ENCODE measurements at places on chromosomes 12 and 14.

GRCh38 chr14:90087433-90087832 lies 25.6 kb downstream of the KCNK13 start:
- no peak for DNase-seq

GRCh38 chr12:118337194-118337838 lies 35.4 kb downstream of the TAOK3 start:
- no peak for DNase-seq

DNA sequence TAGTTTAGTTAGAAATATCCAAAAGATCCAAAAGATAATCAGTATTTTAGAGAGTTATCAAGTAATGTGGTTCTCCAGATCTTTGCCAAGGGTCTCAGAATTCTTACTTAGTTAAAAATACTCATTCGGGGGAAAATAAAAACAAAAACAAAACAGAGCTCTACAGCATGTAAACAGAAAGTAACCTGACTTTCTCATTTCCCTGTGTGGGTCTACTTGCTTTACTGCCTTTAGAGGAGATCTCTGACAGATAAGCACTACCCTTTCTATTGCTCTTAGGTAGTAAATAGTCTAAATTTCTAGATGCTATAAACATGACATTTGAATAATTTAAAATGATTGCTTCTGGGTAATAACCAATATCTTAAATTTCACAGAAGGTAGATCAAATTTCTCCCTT lies 371.8 kb downstream of the RPL10L start:
- DNase-seq: no peak

GRCh38 chr14:79608446-79608845 lies 602.9 kb downstream of the DIO2 start:
- no peak for DNase-seq

- DNase-seq: no peak
These were observed 111.9 kb downstream of the GARIN6 start for GRCh38 chr12:99759444-99759843.

DNA sequence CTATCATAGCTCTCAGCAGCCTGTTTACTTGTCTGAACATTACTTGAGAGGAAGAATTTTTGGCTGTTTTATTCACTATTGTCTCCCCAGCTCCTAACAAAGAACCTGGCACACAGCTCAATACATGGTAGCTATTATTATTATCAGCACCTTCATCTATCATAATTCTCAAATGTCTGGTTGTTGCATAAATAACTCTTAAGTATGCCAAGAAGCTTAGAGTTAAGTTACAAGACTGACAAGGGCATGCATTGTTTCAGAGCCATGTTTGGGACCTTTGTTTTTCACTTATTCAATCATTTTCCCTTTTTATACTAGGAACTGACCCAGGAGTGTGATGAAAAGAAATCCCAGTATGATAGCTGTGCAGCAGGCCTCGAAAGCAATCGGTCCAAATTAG lies 77.5 kb upstream of the ATP2A2 start:
- DNase-seq: no peak

- no peak for DNase-seq
These were observed 44.9 kb downstream of the SYNE2 start for GRCh38 chr14:63897721-63898163.

- no peak for DNase-seq
These were observed 27.9 kb upstream of the PSMC1 start for GRCh38 chr14:90228478-90228877.

All from hypothalamus (tissue), 51 donors.